Activated effector memory CD4-positive, alpha-beta T cell treated with anti-CD3 and anti-CD28 coated beads, Interleukin-2, amount 50 U/mL, for 16 hours (primary cell): ENCODE measurements at places on chromosomes 1 and 21.
A peak's percentile ranks its signal among the peaks of the same experiment; 100 is the strongest.

- DNase-seq = no peak
Measured at GRCh38 chr1:47479664-47480063, 41.8 kb downstream of the FOXD2 start.

DNA sequence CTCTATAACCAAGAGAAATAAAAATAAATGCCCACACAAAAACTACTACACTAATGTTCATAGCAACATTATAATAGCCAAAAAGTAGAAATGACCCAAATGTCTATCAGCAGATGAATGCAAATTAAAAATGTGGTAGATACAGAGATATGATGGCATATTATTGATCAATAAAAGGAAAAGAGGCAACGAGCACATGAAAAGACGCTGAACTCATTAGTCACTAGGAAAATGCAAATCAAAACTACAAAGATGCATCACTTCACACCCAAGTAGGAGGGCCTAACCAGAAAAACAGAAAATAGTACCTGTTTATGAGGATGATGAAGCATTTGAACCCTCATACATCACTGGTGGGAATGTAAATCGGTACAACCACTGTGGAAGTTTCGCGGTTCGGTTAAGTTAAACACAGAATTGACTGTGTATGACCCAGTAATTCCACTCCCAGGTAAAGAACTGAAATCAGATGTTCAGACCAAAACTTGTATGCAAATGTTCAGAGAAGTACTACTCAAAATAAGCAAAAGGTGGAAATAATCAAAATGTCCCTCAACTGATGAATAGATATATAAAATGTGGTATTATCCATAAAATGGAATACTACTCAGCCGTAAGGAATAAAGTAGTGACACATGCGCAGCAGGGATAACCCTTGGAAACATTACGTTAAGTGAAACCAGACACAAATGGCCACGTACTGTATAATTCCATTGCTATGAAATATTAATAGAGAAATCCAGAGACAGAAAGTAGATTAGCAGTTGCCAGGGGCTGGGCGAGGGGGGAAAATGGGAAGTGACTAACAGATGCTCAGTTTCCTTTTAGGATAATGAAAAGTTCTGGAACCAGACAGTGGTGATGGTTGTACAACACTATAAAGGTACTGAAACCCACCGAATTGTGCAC is 3.1 kb downstream of the USP48 start:
- peak; percentile 73 for DNase-seq

DNA sequence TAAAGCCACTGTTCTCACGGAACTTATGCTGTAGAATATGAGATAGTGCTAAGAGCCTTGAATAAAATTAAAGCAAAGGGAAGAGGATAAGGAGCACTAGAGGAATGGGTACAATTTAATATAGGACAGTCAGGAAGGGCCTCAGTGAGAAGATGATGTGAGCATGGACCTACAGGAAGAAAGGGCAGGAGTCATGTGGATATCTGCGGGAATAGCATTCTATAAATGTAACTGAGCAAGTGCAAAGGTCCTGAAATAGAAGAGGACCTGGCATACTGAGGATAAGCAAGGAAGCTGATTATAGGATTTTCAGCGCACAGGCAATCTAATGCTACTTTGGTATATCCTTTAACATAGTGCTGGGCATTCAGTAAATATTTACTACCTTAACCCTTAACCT is 12.6 kb upstream of the BCAS2 start:
- DNase-seq = no peak

DNA sequence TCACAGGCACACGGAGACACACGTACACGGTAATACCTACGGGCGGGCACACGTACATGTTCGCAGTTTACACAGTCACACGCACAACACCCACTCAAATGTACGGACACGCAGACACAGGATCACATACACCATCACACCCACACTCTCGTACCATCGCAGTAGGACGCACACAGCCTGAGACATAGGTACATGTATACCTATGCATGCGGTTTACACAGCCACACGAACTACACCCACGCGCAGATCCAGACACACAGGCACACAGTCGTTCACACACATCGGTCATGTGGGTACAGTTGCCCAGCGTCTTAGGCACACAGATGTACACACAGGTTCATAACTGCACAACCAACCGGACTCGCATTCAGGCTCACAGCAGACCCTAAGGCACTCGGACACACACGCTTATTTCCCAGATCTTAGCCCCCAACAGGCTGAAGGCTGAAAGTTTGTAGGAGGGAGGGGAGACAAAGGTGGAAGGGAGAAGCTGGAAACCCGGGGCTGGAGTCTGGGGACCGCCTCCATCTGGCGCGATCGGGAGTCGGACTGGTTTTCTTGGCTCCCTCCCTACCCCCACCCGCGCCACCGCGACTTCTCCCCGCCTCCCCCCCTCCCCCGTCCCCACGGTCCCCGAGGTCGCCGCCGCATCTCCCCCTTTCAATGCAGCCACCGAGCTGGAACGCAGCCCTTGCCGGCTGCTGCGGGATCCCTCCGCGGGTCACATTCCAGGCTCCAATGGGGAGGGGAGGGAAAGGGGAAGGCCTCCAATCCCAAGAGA is 51.9 kb upstream of the SYNC start:
- DNase-seq = peak; percentile 80

DNA sequence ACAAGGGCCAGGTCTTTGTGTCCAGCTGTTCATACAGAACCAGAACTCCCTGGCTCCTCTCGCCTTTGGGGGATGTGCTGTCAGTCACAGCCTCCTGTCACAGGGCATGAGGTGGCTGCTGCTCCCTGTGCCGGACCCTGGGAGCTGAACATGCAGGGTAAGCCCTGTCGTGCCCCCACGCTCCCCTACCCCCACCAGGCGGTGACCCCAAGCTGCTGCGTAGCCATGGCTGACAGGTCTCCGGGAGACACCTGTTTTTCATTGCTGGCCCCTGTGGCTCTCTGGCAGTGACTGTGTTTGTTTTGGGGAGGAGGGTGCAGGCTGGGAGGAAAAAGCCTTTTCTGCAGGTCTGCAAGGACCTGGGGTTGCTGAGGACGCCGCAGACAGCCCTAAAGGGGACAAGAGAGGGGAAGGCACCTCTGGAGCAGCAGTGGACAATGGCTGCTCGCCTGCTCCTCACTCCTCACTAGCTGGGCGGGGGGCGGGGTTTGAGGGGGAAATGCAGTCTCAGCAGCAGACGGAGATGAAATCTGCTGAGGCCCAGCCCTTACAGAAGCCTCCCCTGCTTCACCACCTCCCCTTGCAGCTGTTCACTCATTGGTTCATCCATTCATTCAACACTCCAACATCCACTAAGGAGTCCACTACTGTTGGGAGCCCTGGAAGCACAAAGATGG is 81.4 kb downstream of the TRABD2B start:
- no peak for DNase-seq

- DNase-seq = no peak
Measured at GRCh38 chr1:64516301-64516700, 46.4 kb downstream of the CACHD1 start.

DNA sequence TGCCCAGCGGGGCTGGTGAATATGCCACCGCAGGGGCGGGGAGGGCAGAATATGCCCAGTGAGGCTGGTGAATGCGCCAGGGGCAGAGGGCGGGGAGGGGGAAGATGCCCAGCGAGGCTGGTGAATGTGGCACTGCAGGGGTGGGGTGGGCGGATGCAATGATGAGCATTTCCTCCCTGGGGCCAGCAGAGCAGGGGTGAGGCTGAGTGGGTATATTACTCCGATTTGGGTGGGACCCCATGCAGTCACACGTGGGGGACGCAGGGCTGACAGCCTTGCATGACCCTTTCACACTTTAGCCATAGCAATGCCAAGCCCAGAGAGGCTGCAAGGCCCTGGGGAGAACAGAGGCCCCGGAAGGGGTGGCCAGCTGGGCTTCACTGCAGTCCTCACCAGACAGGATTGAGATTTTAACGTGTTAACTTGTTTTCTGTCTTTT is 9.3 kb upstream of the SLX9 start:
- DNase-seq = peak; percentile 87

DNA sequence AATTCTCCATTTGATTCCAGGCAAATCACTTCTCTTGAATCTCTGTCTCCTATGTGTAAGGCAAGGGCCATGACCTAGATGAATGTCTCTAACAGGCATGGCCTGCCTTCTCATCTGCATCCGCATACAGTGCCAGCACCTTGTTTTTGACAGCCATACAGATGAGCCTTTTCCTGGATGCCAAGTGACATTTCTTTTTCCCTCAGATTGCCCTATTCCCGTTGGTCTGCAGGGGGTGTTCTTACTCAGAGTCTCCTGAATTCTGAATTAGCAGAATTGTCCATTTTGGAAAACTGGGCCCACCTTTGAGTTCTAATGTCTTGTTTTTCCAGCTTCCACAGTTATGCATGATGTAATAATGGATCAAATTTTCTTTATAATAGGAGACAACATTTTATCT is 88.0 kb upstream of the ADAR start:
- no peak for DNase-seq

- no peak for DNase-seq
Measured at GRCh38 chr1:16153096-16153998, 2.5 kb downstream of the EPHA2 start.

- no peak for DNase-seq
Measured at GRCh38 chr1:152630596-152630995, 7.7 kb upstream of the LCE3A start.

DNA sequence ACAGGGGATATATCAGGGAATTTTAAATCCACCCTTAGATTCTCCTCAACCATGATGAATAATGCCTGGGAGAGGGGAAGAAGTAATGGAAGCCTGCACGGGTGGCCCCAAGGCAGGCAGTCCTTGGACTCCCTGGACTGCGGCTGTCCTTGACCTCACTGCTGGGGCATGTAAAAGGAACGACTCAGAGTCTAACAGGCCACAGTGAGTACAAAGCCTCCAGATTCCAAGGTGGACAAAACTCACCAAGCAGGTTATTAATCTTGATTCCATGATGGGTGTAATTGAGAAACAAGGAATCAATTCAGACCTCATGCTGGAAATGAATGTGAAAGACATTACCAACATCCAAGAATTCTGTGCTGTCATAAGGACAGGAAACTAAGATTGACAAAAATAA is 13.0 kb upstream of the ARHGAP29 start:
- DNase-seq = no peak

GRCh38 chr1:114336360-114336759 is 174.6 kb downstream of the TRIM33 start:
- DNase-seq = no peak

- no peak for DNase-seq
Measured at GRCh38 chr1:206907304-206907991, 10.2 kb downstream of the IL24 start.

GRCh38 chr1:56168176-56168575 is 411.2 kb downstream of the PLPP3 start:
- DNase-seq = no peak

GRCh38 chr1:239317948-239318347 is 68.4 kb upstream of the CHRM3 start:
- no peak for DNase-seq

- no peak for DNase-seq
Measured at GRCh38 chr1:202075389-202075788, 47.3 kb upstream of the GPR37L1 start.

DNA sequence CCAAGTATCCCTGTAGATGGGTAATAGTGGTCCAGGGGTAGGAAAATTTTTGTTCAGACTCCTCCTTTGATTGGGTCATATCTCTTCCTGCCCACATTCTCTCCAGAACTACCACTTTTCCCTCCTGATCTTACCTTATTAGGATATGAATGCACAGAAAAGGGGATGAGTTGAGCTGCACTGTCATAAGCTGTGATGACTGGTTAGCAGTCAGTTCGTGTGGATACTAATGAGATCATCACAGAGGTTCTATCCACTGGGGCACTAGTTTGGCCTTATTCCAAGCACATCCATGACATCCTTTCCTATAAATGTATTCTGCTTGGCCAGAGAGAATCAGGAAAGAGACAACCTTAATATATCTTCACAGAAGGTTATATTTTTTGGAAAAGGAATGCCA is 22.1 kb upstream of the TBX15 start:
- DNase-seq = no peak

DNA sequence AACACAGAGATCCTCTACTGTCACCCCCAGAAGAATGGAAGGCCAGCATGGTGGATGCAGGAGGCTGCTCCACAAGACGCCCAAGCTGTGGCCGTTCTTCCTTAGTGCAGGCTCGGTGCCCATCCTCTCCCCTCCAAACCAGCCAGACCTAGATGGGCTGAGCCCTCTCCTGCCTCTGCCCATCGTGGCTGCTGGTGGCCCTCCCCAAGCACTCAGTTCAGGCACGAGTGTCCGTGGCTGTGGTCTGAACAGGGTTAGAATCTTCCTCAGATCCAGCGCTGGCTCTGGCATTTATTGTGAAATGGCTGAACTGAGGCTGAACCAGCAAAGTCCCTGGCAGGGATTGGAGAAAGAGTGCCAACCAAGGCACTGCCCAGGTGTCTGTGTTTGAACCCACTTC is 59.5 kb downstream of the TRIM11 start:
- DNase-seq = no peak

GRCh38 chr1:23533246-23534023 is 2.4 kb upstream of the E2F2 start:
- no peak for DNase-seq

GRCh38 chr1:169390303-169390702 is 22.3 kb downstream of the BLZF1 start:
- DNase-seq = no peak

DNA sequence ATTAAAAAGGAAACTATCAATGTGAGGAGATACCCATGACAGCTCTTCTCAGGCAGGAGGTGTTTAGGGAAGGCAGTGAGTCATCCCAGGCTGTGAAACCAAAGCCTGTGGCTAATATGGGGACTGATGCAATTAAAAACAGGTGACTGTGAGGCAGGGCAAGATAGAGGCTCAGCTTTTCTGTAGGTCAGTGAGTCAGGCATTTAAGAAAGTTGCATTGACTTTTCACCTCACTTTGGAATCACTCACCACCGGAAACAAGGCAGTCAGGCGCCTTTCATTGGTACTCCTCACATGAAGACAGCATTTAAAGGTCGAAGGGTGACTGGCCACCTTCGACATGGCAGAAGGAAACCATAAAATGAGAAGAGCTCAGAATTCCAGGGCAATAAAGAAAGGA is 54.5 kb downstream of the PAPPA2 start:
- DNase-seq = no peak
